ENCODE measurements at places on chromosomes 6 and 20.

GRCh38 chr6:147138835-147139234, 65.4 kb upstream of the STXBP5 start:
- no peak for DNase-seq

GRCh38 chr20:48607544-48607865, 220.3 kb downstream of the PREX1 start:
- no peak for DNase-seq

- no peak for DNase-seq
Observed at GRCh38 chr20:63404129-63405085, 43.3 kb upstream of the CHRNA4 start.

- peak; percentile 82 for DNase-seq
Observed at GRCh38 chr6:27865850-27866356, 46.3 kb downstream of the OR2B2 start.

- DNase-seq: no peak
Observed at GRCh38 chr20:16209951-16210361, 363.3 kb downstream of the KIF16B start.

DNA sequence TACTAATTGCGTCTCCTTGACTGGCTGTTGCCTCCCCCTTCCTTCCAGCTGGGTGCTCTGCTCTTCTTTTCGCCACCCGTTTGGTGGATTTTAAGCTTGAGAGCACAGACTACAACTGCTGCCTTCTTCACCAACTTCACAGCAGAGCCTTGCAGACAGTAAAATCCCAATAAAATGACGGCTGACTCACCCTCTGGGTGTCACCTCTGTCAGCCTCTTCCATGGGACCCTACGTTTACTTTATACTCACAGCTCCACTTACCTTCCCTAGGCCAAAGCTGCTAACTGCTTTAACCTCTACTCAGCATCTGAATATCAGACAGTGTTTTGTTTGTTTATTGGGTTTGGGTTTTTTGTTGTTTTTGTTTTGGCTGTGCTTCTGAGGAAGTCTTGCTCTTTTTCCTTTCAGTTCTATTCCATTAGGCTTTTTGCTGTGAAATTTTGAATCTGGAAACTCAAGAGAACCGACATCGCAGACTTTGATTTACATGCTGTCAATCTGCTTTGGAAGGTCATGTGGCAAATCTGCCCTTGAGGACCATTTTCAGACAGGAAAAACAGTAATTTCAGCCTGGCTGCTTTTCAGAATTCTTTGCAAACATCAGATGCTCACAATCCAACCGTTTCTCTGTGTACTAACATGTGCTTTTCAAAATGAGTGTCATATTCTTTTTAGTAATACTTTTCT, 2.4 kb downstream of the AGPAT4 start:
- no peak for DNase-seq

DNA sequence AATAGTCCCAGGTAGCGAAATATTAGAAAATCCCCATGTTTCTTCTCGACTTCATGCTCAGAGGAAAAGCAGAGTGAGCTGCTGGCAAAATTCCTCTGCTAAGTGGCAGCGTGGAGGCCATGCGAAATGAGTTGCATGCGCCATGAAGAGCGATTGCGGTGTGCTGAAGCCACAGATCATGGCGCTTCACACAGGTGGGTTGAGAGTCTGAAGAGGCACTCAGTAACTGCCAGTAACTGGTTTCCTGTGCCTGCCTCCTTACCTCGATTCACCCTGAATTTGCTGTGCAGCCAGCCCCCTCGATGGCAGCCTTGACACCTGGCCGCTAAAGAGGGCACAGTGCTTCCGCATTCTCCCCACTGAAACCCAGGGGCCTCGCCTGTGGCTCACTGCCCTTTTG, 301.5 kb downstream of the NRN1 start:
- DNase-seq: no peak

- DNase-seq: no peak
Observed at GRCh38 chr20:51579137-51579536, 36.6 kb upstream of the NFATC2 start.

GRCh38 chr20:4846821-4847220, 125.1 kb downstream of the PRND start:
- no peak for DNase-seq

- no peak for DNase-seq
Observed at GRCh38 chr6:47377971-47378370, 68.3 kb upstream of the TNFRSF21 start.

- DNase-seq: peak; percentile 83
Observed at GRCh38 chr6:152301765-152302568, 335.2 kb downstream of the SYNE1 start.

DNA sequence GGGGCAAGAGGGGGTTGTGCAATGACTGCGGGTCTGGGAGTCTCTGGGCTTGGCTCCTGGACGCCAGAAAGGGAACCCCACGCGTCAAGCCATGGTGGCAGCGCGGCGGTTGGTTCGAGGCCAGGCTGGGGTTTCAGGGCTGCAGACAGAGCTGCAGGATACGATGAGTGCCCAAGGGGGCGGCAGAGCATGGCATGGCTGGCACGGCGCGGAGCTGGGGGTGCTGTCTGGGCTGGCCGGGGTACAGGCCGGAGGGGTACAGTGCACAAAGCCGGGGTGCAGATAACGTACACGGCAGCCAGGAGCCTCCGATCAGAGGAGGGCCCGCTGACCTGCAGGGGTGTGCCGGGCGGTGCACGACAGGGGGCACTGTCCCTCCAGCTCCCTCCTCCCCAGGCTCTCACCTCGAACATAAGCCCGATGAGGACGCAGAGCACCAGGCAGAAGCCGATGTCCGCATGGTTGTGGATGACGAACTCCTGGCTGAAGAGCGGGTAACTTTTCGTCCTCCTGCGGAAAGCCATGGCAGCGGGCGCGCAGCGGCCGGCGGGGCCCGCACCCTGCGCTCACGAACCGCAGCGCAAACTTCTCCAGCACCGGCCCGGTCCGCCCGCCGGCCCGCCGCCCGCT, 353 bp downstream of the TRAM2 start:
- DNase-seq: peak; percentile 51

DNA sequence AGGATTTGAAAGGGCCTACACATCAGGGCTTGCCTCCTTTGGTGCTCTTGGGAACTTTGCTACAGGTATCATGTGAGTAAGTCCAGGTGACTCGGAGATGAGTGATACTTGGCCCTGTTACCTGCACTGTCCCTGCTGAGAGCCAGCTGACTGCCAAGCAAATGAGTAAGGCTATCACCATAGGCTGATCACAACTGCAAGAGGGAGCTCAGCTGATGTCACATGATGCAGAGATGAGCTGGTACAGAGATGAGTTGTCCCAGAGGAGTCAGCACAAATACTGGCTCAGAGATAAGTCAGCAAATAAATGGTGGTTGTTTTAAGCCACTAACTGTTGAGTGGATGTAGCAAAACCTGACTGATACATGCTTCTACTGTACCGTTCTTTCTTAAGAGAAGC, 41.4 kb downstream of the LAMP5 start:
- DNase-seq: no peak

- no peak for DNase-seq
Observed at GRCh38 chr6:160156842-160157241, 35.2 kb downstream of the SLC22A1 start.

GRCh38 chr6:75188221-75188925, 17.5 kb downstream of the COL12A1 start:
- DNase-seq: no peak

- no peak for DNase-seq
Observed at GRCh38 chr6:136235233-136235564, 14.9 kb downstream of the MTFR2 start.

DNA sequence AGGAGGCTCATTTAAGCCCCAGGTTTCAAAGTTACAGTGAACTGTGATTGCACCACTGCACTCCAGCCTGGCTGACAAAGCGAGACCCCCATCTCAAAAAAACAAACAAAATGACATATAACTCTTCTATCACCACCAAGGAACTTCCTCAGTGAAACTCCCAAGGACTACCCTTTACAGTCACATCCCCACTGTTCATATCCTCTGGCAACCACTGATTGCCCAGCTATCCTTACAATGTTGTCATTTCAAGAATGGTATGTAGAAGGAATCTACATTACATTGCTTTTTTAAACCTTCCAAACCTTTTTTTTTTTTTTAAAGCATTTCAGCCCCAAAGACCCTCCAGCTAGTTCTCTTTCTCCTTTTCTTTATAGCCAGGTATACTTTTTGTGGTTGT, 123.1 kb upstream of the CARMIL1 start:
- DNase-seq: no peak

GRCh38 chr6:163338671-163339405, 75.7 kb upstream of the QKI start:
- no peak for DNase-seq

GRCh38 chr6:98764373-98764911, 69.9 kb upstream of the POU3F2 start:
- no peak for DNase-seq

DNA sequence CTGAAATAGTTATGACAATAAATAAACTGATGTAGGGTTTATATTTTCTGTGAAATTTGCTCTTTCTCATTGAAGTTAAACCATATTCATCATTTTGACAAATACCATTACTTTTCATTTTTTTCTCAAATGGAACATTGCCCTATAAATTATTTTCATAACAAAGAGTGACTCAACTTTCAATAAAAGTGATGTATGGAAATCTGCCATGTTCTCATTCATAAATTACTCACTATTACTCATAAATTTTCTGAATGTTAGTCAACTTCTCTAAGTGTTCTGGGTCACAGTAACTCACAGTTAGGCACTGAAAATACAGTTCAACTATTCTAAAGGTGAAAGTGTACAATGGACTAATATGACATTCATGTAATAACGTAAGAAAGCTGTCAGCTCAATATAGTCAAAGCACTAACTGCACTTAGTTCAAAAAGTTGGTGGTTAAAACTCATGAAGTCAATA, 19.0 kb upstream of the STX11 start:
- DNase-seq: no peak

DNA sequence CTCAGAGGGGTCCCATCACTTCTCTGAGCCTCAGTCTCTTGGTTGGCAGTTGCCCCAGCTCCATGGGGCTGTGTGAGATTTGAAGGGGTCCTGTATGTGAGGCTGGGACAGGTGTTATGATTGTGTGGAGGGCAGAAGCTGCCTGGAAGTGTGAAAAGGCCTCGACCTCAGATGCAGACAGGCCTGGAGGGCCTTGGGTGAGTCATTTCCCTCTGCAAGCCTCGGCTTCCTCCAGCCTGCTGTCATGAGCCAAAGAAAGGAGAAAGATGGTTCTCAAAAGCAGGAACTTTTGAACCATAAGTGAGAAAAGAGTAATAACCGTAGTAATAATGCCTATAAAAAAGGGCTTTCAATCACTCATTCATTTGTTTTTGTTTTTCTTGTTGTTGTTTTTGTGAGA, 37.5 kb downstream of the SNAI1 start:
- no peak for DNase-seq

DNA sequence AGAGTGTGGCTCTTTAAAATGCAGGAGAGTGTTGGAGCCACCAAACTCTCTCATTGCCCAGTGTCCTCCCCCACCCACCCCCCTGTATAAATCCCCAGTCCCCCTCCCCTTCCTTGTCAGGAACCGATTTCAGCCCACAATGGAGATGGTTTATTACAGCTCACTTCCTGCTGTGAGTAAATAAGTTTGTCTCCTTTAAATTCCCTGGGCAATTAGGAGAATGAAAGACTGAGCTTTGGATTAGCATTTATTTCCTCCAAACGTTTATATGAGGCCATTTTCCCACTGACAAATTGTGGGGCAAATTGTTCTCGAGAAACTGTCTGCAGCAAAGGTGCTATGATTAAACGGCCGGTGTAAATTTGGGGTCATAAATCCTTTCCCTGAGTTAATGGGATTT, 128.8 kb downstream of the DHX35 start:
- no peak for DNase-seq

GRCh38 chr20:25858495-25859425, 162.1 kb upstream of the ZNF337 start:
- peak; percentile 48 for DNase-seq

- DNase-seq: no peak
Observed at GRCh38 chr20:10586296-10586695, 87.5 kb downstream of the JAG1 start.

GRCh38 chr6:16496991-16497801, 258.8 kb downstream of the GMPR start:
- no peak for DNase-seq

DNA sequence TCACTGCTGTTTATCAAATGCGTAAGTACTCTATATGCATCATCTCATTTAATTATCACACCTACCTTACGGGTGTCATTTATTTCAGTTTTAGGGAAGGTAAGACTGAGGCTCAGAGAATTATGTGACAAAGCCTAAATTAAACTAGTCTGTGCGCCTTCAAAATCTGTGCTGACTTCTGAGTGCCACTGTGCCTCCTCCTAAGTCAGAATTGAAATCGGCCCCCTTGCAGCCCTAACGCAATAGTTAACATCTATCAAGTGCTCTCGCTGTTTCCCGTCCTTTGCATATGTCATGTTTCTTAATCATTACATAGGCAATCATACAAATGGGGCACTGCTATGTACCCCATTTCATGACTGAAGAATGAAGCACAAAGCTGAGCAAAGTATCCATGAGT, 79.0 kb upstream of the PDE10A start:
- DNase-seq: no peak

DNA sequence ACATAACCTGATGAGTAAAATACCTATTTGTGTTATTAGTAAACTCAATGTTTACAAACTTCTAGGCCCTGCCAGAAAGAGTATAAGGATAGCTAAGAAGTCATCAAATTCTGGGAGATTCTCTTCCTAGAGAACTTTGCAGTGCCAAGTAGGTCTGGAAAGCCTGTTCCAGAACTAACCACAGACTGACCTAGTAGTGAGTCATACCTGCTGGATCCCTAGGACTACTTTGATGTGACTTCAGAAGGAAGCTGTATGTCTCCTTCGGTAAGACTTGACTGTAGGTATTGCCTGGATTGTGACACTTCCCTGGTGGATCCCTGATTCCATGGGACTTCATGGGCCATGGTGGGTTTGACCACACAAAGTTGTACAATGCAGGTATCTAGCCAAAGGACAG, 131.7 kb downstream of the DNAH8 start:
- no peak for DNase-seq

DNA sequence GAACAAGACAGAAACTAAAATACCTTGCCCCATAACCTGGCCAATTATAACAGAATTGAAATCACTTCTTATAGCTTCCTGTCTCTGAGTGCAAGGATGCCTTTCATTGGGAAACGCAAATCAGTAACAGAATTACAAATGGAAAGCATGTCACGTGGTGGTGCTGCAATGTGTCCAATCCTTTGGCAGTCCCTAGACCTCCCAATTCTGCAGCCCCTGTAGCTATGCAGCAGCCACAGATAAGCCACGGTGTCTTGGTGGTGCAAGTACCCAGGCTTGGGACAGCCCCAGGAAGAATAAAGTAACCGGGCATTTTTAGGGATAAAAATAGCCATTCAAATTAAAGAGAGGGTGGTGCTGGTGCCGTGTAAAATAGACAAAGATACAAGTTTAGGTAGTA, 134.6 kb upstream of the CCN2 start:
- DNase-seq: no peak

GRCh38 chr6:28871335-28872156, 52.2 kb downstream of the TRIM27 start:
- DNase-seq: no peak

GRCh38 chr6:46653439-46654195, 842 bp downstream of the SLC25A27 start:
- DNase-seq: no peak

- no peak for DNase-seq
Observed at GRCh38 chr6:83536647-83537589, 24.6 kb downstream of the PRSS35 start.

Data from stimulated activated effector memory CD8-positive, alpha-beta T cell treated with anti-CD3 and anti-CD28 coated beads, Interleukin-12 subunit alpha, Interleukin-12 subunit beta, amount 100 ng/mL, for 72 hours (primary cell).